ENCODE measurements at places on chromosomes 11 and 22. TPM values are rescaled to one million over a fixed set of nuclear protein-coding genes. Genes with fewer than 3 reads are reported as not detected.

GRCh38 chr11:121881806-121882205, 234.2 kb downstream of the BLID start:
- no peak for DNase-seq

DNA sequence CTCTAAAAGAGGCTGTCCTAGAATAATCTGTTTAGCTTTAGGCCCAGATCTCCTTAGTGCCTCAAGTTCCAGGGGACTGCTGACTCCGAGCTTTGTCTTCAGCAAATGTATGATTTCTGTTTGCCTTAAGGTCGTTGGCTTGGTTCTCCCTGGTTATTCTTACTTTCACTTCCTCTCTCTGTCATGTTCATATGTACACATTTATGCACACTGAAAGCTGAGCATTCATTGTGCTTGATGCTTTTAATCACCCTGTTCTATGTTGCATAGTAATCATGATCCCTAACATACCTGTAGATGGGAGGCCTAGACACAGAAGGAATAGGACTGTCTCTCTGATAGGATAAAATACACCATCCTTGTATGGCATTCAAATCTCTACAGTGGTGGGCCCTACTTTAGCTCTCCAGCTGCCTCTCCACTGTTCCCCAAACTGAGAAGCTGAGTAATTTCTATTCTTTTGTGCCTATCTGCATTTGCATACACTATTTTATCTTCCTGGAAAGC, 7.2 kb downstream of the PPFIBP2 start:
- DNase-seq: no peak

GRCh38 chr11:17702876-17703275, 16.5 kb upstream of the MYOD1 start:
- DNase-seq: no peak

- no peak for DNase-seq
Measured at GRCh38 chr11:130070846-130071200, 1.1 kb downstream of the APLP2 start.

DNA sequence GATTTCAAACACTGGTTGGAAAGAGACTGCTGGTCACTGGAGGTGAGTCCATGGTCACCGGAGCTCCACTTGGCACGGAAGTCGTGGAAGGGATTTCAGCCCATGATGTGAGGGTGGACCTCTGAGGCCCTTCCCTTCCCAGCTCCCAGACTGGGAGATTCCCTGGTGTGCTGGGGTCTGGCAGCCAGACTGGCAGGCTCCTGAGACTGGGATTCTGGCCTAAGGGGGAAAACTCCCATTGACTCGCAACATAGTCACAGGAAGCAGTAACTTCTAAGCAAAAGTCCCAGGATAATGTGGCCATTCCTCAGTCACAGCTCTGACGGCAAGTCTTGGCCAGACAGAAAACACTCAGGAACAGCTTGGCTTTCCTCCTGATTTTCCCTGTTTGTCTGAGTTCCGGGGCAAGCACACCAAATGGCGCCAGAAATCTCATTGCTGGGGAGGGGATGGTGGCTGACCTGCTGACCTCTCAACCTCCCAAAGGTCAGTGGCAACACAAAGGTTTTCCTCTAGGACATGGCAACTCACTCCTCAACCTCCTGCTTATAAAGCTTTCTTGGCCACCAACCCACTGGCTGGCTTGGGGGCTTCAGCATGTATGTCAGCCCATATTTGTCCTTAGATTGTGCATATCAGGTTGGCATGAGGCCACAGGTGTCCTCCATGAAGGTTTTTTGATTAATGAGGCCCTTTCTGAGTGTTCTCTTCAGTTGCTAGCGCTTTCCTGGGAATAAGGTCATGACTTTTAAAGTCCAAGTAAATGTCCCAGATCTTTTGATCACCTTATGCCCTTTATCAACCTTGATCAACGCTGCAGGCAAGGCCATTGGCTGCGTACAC, 99.5 kb downstream of the CCDC81 start:
- DNase-seq: no peak

DNA sequence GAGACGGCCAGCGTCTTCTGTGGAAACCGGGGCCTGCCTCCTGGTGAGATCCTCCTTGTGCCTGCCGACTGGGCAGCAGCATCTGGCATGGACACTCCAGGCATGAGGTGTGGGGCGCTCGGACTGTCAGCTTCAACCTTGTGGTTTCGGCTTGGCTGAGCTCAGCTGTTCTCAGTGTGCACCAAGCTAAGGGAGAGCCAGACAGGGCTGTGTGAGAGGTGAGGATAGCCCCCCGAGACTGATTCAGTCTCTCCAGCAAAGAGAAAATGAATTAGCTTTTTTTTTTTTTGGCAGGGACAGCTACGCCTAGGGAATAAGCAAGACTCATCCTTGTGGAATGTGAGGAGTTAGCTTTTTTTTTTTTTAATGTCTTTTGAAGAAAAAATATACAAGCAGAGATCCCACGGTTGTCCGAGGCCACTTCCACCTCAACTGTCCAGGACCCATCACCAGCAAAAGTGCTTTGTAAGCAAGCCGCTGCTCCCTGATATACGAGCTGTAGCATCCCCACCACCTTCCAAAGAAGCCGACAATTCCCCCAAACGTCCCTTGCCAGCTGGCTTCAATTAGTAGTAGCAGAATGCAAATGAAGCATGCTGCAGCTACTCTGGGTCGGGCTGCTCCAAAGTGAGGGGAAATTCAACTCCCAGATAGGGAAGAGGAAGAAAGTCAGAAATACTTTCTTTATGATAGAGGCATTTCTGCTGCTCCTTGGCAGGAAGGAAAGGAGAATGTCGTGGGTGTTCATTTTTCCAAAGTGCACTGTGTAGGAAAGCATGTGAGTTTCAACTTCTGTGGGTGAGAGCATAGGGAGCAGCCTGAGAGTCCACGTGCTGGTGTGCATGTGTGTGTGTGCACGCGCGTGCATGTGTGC, 9.7 kb upstream of the THY1 start:
- no peak for DNase-seq

DNA sequence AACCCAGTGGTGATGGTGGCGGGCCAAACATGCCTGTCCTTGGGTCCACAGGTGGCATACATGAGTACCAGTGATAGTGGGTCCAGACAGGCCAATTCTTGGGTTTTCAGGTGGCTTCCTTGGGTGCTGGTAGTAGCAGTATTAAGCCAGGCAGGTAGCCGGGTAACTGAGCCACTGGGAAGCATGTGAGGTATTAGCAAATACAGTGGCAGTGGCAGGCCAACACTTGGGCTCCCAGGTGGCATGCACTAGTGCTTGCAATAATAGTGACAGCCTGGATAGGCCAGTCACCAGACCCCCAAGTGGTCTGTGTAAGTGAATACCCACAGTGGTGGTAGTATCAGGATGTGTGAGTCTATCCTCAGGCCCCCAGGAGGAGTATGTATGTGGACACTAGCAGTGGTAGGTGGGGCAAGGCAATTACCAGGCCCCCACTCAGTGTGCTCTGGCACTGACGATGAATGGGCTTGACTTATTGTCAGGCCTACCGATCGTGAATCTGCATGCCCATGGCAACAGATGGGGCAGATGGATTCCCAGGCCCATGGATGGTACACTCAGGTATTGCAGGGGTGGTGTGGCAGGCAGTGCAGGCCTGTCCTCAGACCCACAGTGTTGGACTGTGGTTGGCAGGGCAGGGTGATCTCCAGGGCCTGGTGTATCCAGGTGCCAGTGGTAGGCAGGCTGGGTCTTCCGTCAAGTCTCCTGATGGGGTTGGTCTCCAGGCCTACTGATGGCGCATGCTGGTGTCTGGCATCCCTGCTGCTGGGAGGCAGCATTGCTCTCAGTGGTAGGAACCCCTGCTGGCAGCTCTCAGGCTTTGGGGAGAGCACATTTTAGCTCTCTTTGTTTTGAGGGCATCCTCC, 840.7 kb downstream of the FAM181B start:
- no peak for DNase-seq

DNA sequence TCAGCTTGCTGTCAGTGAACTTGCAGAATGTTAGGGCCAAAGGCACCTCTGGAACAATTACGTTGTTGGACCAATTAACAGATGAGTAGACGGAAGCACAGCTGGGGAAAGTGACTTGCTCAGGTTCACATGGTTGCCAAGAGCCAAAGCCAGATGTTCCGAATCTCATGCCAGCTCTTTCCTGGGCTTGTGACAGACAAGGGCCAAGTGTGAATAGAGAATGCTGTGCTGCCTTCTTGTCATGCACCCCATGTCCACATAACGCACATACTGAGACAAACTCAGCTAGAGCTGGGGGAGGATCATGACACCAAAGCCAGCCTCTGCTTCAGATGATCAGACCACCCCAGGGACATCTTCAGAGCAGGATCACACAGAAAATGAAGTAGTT, 616.3 kb downstream of the INSC start:
- no peak for DNase-seq

DNA sequence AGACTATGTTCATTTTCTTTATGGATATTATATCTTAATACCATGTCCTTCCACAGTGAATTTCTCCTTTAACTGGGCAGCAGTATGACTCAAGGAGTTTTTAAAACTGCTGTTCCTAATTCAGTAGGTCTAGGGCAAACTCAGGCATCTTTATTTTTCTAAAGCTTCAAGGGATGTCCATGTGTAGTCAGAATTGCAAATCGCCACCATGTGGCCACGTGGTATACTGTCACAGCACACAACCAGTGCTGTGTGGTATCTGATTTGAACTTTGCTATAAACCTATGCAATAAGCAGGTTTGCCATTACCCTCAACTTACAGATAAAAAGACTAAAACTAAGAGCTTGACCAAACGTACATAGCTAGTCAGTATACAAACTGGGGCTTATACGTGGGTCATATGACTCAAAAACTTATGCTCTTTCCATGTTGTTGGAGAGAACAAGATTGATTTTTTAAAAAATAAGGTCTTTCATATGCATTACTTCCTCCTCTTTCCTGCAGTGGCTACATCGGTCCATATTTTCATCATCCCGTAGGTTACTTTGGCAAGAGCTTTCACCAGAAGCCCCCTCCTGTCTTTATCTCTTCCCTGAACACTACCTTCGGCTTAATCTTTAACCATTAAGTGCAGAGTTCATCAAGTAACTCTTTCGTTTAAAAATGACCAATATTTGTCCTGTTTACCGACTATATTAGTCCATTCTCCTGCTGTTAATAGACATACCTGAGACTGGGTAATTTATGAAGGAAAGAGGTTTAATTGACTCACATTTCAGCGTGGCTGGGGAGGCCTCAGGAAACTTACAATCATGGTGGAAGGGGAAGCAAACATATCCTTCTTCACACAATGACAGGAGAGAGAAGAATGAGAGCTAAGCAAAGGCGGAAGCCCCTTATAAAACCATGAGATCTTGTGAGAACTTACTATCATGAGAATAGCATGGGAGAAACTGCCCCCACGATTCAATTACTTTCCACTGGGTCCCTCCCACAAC, 8.0 kb upstream of the HTATIP2 start:
- DNase-seq: no peak

DNA sequence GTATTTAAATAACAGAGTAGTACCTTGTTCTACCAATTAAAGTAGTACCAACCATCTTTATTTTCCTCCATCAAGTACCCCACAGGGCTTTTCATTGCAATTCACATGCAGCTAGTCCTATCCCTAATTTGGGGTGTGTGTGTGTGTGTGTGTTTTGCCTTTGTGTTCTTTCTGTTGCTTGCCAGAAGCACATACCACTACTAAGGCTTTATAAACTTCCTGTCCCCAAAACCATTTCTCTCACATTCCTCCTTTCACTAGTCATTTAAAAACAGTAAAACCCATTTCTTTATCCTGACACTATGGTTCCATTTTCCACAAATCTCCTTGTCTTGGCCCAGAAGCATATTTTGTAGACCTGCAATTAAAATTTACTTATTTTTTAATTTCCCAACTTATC, 54.6 kb downstream of the SLC36A4 start:
- DNase-seq: no peak

- DNase-seq: no peak
Measured at GRCh38 chr11:25613865-25614264, 718.1 kb upstream of the ANO3 start.

DNA sequence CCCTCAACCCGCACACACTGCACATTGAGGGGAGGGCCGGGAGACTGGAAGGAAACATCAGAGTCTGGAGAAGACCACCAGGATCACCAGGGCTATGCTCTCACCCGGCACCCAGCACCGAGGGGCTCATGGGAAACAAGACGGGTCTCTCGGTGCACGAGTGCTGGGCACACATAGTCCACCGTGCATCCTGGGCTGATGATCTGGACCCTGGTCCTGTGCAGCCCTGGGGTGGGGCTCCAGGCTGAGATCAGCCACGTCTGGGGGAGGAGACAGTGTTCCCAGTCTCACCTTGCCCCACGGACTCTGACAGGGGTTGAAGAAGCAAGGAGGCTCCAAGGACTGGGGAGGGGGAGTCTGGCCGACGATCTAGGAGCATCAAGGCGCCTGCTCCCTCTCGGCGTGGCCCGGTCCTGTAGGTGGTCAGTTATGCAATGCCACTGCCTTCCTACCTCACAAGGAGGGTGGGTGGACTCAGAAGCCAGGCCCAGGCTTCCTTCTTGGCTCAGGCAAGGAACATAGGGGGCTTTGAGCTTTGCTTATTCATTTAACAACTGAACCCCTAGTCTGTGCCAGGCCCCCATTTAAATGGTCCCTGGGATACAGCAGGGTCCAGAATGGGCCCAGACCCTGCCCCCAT, 11.4 kb upstream of the CD81 start:
- no peak for DNase-seq

The KCNK4 gene
- total RNA-seq: 0.58 TPM

The FOLR2 gene
- total RNA-seq: not detected

The WDR74 gene
- 63.7 TPM for total RNA-seq

The CDC42EP2 gene
- total RNA-seq: 12.3 TPM

The FOSL1 gene
- total RNA-seq: 3.1 TPM

The BCO2 gene
- 38.2 TPM for total RNA-seq
